ENCODE measurements at places on chromosomes 1 and 21.

- DNase-seq = no peak
Measured at GRCh38 chr1:246367041-246367440, 140.0 kb downstream of the SMYD3 start.

DNA sequence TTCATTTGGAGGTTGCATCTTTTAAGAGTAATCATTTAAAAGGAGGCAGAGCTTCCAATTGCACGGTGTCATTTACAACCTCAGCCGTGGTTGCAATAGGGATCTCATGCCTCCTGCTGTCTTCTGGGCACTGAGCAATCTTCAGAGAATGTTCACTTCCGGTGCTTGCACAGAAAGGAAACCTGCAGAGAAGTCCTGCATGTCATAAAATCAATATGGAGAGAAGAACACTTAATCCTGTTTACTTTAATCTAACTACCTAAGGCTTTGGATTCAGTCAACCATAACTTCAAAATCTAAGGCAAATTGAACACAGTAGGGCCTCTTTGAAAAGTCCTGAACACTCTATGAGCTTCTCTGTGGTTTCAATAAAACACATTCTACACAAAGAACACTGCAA is 11.3 kb upstream of the MAP10 start:
- DNase-seq = peak; percentile 67

GRCh38 chr1:192809307-192810252 is 741 bp downstream of the RGS2 start:
- peak; percentile 30 for DNase-seq

DNA sequence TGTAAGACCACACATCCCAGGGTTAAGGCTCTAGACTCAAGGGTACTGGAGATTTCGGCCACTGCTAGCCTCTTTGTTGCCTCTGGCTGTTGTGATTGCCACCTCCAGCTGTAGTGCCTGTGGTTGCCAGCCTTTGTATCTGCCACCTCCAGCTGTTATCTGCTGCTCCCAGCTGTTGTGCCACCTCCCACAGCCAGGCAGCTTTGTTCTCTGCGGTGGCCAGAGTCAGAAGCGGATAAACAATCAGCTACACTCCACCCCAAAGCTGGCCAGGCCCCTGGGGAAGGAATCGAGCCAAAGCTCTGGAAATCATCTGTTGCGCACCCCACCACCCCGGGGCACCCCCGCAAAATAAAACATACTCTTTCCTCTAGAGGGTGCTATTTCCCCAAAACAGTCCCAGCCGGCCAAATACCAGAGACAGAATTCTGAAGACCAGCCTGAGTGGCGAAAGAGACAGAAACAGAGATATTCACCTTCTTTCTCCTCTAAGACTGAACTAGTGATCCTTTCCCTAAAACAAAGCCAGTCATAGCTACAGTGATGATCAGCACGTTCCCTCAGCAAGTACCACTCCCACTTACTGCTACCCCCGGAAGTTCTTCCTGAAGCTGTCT is 14.8 kb upstream of the PIGM start:
- DNase-seq = peak; percentile 69

DNA sequence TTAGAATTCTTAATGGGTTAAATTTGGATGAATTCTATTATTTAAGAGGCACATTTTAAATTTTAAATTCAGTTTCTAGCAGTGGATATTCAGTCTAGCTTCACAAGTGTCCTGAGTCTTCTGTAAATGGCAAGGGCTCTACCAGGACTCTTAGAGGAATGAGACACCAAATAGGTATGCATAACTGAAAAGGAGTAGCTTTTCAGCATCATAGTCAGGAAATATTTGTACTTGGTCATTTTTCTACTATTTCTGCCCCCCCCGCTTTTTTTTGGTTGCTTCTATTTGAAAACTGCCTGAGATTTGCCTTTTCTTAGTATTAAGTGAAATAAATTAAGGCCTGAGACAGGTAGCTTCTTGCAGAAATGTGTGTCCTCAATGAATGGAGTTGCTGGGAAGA is 80.2 kb downstream of the MAST2 start:
- no peak for DNase-seq

GRCh38 chr1:96519851-96520578 is 201.6 kb upstream of the PTBP2 start:
- no peak for DNase-seq

DNA sequence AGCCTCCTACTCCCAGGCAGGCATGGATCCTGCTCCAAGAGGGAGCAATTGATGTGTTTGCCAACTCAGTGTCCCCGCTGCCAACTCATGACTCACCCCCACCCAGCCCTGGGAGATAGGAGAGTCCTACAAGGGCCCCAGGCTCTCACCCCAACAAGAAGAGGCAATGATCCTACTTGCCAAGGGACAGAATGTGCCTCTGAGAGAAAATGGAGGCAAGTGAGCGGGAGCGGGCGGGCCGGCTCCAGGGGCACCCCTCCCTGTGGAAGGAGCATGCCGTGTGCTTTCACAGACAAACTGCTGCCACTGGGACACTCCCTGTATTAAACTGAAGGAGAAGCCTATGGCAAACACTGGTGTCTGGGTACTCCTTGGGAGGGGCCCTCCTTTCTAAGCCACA is 16.7 kb downstream of the PKP1 start:
- DNase-seq = no peak

DNA sequence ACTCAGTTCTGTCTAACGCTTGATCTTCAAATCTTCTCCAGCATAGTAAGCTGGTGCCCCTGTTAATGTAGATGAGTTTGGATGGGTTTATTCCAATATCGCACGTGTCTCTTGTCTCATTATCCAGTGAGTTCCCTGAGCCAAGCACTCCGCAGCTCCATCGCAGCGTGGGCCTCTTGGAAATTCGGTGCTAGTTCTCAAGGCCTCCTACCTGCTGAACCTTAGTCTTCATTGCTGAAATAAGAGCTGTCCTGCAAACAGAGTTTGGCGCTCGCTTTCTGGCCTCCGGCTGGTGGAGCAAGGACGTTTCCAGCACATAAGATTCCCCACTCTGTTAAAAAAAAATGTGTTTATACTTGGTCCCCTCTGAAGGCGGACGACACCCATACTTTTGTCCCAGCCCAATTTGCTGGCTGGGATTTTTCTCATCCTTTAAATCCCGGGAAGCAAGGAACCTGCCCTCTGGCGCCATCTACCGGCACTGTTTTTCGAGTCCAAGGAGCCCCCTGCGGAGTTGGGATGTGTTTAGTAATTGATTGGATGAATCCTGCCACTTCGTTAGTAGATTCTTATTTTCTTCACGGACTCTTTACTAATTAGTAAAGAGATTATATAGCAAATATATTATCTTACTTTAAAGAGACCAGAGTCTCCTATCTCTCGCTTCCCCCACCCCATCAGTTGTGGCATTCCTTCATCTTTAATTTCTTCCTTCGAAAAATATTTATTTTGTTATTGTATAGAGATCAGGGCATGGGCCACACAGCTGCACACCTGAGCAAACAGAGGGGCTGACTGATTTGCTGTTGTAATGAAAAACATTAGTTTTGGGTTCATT is 14.7 kb downstream of the JUN start:
- peak; percentile 26 for DNase-seq

DNA sequence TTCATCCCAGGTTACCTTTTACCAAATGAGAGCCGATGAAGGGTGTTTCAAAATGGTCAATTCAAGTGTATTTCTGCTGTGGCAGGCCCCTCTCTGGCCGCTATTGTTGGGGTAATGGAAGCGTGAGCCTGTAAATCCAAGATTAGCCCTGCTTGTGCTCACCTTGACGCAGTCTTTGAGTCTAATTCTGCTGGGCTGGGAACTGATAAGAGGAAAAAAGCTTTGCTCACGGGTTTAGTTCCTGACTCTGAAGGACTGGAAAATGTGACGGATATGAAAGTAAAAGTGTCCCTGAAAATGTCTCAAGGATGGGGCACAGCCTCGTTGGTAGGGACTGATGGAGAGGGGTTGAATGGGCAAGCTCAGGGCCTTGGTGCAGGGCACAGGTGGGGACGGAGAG is 125.9 kb upstream of the GALNT2 start:
- DNase-seq = no peak

DNA sequence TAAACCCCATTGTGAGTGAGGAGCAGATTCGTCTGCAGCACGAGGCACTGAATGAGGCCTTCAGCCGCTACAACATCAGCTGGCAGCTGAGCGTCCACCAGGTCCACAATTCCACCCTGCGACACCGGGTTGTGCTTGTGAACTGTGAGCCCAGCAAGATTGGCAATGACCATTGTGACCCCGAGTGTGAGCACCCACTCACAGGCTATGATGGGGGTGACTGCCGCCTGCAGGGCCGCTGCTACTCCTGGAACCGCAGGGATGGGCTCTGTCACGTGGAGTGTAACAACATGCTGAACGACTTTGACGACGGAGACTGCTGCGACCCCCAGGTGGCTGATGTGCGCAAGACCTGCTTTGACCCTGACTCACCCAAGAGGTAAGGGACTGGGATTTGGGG is 132.2 kb downstream of the PAPPA2 start:
- no peak for DNase-seq

DNA sequence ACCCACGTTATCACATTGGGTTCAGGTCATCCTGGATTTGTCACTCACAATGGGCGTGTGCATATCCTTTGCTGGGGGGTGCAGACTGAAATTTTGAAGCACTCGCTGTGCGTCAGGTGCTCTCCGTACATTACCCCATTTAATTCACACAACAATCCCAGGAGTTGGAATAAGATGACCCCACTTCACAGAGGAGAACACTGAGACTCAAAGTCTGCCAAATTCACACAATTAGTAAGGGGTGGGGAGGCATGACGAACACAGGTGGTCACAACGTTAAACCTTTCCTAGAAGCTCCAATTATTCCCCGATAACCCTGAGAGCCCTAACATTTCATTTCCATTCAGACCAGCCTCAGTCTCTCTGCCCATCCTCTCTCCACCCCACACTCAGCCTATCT is 3.8 kb upstream of the S100A2 start:
- DNase-seq = no peak

DNA sequence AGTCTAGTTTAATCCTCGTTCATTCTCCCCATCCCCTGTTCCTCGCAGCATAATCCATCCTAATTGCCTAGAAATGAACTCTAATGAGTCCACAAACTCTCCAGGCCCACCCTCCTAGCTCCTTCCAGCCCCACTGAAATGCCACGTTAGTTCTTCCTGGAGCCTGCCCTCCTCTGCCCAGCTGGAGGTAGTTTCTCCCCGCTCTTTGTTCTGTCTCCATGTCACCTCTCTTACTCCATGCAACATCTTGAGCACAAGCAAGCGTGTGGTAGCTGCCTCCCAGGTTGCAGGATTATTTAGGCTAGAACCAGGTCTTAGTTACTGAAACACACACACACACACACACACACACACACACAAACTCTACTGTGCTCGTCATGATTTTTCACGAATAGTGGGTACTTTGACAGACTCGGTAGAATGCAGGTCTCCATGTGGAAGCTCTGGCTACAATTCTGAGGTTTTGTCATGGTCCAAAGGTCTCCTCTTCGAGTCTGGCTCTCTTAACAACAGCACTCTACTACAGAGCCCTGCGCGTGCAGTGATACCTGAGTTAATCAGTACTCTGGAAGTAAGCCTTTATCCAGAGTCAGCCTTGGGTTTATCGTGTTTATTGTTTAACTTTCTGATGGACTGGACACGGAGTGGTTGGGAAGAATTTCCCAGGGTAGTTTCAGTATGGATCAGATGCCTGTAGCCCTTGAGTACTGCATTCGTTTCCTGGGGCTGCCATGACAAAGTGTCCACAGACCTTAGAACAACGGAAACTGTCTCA is 27.5 kb downstream of the HUNK start:
- no peak for DNase-seq

GRCh38 chr1:27525296-27526272 is 35.6 kb upstream of the WASF2 start:
- DNase-seq = no peak

DNA sequence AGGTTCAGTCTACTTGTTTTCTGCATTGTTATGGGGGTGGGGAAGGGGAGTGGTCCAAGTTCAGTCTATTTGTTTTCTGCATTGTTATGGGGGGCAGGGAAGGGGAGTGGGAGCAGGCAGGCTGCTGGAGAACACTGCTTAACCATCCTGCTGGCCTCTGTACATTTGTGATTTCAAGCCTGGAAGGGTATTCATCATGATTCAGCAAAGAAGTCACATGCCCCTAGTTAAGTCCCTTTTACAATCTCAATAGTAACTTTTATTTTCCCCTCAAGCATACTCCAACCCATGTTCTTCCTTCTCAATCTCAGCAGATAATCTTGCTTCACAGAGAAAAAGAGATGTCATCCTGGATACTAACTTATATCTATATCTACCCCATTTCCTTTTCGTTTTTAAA is 7.9 kb downstream of the LYST start:
- DNase-seq = no peak

GRCh38 chr1:9235096-9235459 is 504 bp downstream of the H6PD start:
- peak; percentile 10 for DNase-seq

DNA sequence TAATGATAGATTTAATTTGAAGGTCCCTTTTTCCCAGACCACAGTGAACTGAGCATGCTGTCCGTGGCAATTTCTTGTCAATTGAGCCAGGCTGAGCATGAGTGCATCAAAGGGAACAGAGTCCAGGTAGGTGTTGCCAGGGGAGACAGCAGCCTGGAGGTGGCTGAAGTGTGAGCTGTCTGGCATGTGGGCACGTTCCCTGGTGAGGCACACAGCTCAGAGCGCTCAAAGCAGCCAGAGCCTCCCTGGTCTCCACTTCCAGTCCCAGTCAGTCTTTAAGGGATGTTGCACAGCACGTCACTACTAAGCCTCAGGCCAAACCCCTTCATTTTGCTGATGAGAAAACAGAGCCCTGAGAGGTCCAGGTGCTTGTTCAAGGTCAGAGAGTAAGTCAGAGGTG is 251.4 kb downstream of the MATN1 start:
- DNase-seq = no peak

DNA sequence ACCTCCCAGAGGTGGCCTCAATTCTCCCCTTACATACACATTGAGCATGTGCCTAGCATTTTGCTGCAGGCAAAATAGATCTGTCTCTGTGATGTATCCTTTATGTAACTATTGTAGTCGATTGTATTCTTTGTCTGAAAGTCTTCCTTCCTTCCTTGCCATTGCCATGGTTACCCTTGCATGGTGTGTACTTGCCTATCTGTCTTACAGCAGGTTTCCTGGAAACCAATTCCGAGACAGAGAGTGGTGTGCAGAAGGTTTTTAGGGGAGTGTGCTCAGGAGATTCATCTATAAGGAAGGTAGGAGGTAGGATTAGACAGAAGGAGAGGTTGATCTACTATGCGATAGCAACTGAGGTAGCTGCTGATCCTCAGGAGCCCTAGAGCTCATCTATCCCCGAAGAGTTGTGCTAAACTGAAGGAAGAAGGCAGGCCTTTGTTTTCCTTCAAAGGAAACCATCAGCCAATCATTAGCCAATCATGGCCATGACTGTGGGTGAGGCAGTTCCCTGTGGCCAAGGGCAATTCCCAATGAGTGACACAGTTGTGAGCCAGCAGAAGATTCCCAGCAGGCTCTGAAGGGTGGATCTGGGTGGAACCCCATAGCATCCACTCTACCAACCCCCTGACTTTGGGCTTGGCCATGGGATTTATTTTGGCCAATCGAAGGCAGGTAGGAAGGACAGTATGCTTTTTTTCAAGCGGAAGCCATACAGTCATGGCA is 15.0 kb downstream of the CITED4 start:
- no peak for DNase-seq

DNA sequence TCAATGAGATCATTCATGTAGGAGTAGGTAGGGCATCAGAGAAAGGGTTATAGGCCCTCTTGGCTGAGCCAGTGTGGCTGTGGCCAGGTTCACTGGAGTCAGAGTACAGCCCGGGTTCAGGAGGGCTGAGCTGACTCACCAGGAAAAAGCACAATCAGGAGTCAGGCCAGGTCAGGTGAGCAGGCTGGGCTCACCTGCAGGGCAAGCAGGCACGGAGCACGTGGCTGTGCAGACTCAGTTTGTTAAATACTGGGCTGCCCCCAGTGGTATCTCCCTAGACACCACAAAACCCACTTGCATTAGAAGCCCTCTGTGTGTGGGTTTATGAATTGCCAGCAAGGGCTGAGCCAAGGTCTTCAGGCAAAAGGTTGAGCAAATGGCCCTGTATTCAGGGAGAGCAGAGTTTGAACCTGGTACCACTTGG is 122.1 kb upstream of the SERBP1 start:
- DNase-seq = no peak

Data from T47D (cell line).